ENCODE measurements at places on chromosomes 4 and X.

DNA sequence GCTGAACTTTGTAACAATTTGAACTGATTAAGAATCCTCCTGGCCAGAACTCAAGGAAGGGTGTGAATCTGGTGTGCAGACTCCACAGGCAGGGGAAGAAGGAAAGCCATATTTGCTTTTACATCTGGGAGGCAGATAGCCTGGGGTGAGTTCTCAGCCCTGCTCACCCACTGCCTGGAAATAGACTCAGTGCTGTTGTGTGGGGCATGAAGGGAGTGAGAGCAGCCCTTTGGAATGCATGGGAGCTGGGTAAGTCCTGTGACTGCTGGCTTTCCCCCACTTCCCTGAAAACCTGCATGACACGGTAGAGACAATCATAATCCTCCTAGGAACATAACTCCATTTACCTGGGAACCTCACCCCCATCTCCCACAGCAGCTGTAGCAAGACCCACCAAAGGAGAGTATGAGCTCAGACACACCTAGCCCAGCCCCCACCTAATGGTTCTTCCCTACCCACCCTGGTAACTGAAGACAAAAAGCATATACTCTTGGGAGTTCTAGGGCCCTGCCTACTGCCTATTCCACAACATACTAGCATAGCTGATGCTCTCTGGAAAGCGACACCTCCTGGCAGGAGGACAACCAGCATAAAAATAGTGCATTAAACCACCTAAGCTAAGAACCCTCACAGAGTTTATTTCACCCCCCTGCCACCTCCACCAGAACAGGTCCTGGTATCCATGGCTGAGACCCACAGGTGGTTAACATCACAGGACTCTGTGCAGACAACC is 59.3 kb upstream of the UBQLN2 start:
- DNase-seq = no peak

DNA sequence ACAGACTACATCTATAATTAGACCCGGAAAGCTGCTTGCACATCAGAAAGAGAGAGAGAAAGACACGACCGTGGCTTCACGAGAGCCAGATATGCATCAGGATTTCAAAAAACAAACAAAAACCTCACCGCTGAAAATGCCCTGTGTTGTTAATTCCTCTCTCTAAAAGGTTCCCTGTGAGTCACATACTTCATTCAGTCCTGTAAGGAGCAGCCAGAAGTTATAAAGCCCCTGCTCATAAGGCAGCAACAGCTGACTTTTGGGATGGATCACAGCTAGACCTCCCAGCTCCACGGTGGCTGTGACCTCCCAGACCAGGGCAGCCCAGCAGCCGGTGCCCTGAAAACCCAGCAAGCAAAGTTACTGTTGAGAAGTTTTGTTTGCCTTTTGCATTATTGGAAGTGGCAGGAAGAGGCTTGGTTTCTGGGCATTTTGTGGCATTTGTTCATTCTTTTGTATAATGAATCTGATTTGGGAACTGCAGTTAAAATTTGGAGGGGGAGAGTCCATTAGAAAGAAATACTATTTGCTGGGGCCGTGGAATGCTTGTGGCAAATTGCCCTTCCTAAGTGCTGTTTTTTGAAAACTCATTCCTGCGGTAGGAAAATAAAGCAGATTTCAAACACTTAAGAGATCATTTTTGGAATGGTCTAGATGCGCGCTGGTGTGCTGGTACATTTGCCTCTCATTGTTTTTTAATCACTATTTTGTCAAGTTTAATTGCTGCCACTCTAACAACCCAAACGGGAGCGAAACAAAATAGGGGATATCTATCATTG is 520.4 kb downstream of the BCOR start:
- no peak for DNase-seq

DNA sequence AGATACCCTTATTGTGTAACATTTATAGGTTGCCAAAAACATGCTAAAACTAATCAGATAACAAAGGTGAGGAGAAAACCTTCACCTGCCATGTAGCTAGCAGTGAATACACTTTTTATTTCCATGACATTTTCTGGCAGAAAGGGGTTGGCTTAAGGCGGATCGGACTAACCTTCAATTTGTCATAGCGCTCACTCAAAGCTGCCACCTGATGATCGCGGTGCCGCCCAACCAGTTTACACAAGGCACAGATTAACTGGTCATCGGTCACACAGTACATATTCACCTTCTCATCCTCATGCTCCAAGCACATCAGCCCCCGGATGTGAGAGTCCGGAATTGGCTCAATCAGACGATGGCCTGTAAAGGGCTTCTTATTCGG is 53.7 kb downstream of the MID1 start:
- DNase-seq = no peak

DNA sequence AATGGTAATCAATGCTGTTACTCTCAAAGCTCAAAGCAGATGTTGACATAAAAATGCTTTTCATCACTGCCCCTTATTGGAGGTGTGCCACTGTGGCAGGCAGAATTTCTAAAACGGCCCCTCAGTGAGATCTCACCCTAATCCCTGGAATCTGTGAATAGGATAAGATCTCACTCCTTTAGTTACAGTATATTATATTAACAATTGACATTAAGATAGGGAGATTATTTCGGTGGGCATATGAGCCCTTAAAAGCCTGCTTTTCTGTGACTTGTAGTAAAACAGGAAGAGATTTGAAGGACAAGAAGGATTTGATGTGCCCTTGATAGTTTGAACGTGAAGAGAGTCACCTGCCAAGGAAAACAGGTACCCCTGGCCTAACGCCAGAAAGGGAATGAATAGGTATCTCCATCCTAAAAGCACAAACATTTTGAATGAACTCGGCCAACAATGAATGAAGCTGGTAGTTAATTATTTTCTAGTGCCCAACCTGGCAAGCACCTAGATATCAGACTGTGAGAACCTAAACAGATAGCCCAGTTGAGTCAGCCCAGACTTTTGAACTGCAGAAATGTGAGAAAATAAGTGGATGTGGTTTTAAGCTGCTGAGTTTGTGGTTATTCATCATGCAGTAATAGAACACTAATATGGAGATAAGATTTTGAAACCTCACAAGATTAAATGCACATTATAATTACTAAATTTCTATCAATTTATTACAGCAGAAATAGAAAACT is 881.6 kb downstream of the PCDH18 start:
- DNase-seq = peak; percentile 28

GRCh38 chr4:186754976-186755375 is 31.3 kb upstream of the FAT1 start:
- no peak for DNase-seq

GRCh38 chr4:9880406-9881197 is 99.2 kb downstream of the DRD5 start:
- no peak for DNase-seq

DNA sequence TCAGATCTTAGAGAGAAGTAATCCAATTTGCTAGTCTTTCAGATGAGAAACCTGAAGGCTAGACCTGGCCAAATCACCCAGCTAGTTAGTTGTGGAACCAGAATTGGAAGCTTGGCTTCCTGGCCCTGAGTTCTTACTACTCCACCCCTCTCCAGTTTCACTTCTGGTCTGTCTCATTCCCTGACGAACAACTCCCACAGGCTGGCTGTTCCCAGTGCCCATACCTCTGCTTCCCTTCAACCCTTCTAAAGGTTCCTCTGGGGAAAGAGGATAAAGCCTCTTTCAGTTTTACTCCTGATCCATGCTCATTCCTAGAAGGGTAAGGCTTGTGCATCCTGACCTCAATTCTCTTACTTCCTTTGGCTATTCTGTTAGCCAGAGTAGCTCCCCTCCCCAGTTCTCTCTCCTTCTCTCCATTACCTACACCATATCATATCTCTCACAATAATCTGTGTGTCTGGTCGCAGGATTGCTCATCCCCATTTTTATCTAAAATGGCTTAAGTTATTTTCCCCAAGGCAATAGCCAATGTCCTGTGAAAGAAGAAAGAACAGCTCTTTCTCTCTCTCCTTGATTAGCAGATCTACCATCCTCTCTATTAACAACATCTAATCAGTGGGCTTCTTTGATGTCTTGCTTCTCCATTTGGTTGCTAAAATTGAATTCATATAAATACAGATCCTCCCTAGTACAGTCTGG is 155.0 kb upstream of the MAOA start:
- no peak for DNase-seq

DNA sequence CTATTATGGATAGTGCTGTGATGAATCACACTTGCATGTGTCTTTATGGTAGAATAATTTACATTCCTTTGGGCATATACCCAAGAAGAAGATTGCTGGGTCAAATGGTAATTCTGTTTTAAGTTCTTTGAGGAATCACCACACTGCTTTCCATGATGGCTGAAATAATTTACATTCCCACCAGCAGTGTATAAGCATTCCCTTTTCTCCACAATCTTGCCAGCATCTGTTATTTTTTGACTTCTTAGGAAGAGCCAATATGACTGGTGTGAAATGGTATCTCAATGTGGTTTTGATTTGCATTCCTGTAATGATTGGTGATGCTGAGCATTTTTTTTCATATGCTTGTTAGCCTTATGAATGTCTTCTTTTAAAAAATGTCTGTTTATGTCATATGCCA is 1120.2 kb downstream of the ARAP2 start:
- DNase-seq = no peak

DNA sequence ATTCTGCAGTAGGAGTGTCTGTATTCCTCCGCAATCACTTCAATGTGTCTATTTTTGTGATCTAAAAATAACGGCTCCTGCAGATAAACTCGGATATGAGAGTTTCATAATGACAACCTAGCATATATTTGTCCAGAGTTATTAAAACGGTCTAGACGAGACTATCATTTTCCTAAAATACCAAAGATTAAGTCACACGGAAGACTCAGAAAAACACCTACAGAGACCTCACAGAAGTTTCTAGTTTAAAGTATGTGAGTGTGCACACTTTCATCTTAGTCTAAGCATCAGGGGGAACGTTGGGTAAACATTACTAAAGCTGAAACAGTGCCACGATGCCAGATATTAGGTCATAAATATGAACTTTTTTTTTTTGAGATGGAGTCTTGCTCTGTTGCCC is 156.9 kb downstream of the AFAP1 start:
- no peak for DNase-seq

- DNase-seq = no peak
Observed at GRCh38 chr4:52105276-52105675, 54.2 kb downstream of the SPATA18 start.

- DNase-seq = peak; percentile 16
Observed at GRCh38 chrX:87299563-87300160, 217.9 kb upstream of the KLHL4 start.

DNA sequence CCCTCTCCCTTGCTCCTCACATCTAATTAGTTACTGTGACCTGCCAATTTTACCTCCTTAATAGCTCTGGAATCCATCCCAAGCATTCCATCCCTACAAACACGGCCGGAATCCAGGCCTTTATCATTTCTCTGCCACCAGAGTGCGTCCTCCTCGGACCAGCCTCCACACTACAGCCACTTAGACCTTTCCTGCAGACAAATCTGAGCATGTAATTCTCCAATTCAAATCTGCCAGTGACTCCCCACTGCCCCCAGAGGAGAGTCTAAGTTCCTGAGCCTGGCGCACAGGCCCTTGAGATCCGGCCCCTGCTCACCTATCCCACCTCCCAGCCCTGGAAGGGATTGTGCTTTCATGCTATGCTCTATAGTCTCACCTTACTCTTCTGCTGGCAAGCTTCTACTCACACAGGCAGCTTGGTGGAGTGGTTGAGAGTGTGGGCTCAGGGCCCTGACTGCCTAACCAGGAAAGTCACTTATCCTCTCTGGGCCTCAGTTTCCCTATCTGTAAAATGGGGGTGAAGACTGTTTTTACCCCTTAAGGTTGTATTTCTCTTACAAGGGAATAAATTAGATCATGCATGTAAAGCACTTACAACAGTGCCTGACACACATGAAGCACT is 31.2 kb downstream of the PJA1 start:
- peak; percentile 43 for DNase-seq

GRCh38 chr4:17552427-17552826 is 24.6 kb upstream of the LAP3 start:
- DNase-seq = no peak

DNA sequence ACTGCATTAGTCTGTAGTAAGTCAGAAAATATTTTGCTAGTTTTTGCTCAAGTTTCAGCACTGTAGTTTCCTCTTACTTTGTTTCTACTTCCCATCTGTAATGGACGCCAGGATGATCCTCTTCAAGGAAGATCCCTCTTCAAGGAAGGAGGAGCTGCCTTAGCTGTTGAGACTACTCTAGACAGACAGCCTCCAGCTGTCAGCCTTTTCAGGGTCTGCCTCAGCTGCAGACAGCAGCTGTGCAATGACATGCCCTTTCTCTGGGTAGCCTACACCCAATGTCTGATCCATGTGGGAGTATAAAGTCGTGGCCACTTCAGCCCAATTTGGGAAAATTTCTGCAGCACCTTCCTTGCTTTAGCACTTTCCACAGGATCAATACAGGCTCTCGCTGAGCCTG is 281.0 kb upstream of the MAOA start:
- DNase-seq = no peak

GRCh38 chr4:77623091-77623490 is 17.5 kb downstream of the CXCL13 start:
- DNase-seq = no peak

GRCh38 chr4:102734591-102735385 is 26.0 kb downstream of the MANBA start:
- no peak for DNase-seq

DNA sequence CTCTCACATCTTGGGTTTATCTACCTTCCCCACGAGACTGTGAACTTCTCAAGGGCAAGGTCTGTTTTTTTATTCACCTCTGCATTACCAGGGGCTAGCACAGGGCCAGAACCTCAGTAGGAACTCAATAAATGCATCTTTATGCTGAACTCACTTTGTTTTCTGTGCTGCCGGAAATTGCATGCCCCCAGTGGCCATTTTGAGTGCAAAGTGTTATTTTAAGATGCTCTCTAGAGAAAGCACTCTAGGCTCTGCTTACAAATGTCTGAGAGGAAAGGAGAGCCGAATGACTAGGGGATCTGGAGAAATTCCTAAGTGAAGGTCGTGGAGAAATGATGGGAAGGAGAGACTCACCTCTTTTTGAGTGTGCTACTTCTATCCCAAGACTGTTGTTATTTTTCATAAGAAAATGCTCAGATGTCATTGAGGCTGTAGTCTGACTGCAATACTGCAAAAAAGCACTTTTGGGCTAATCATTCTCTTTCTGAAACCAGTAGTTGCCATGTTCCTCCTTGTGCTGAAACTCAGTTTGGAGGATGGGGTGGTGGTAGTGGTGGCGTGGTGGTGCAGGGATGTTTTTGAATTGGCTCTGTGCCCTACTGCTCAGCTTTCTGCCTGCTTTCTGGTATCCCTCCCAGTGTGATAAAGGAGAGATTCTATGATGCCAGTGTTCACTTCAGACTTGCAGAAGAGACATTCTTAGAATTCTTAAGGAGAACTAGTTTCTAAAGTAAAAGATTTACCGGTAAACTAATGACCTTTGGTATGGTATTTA is 41.3 kb downstream of the DOCK11 start:
- DNase-seq = no peak

DNA sequence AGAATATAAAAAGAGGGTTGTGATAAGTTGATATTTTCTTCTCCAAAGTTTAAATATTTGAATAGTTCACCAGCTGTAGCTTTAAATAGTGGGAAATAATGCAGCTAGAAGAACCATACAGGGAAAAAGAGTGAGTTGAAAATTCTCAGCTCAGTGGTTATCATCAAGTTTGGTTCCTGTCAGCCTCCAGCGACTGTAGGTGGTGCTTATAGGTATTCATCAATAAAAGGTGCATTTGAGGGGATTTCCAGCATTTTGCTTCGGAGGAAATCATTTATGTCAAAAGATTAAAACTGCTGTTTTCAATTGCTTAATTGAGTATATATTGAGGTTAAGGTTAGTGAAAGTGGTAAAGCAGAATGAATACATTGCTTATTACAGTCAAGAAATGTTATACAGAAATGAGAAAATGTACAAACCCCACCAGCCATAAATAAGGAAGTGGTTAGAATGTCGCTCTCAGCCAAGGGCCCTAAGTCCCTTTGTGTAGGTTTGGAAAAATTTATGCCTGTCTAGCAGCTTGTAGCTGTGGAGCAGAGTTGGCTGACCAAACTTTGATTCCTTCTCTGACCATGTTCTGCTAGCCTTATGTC is 532.9 kb upstream of the FTHL17 start:
- DNase-seq = no peak
